ENCODE measurements at places on chromosomes 1 and 21. TPM values are rescaled to one million over a fixed set of nuclear protein-coding genes. Genes with fewer than 3 reads are reported as not detected.
A peak's percentile ranks its signal among the peaks of the same experiment; 100 is the strongest.

CXADR gene
- 19.4 TPM for total RNA-seq

GRCh38 chr1:40014253-40014706 lies 26.2 kb upstream of the CAP1 start:
- DNase-seq: no peak

- no peak for DNase-seq
These were observed 856.3 kb upstream of the B3GALT2 start for GRCh38 chr1:194042736-194043135.

ROR1 gene
- total RNA-seq: 6.7 TPM

DNA sequence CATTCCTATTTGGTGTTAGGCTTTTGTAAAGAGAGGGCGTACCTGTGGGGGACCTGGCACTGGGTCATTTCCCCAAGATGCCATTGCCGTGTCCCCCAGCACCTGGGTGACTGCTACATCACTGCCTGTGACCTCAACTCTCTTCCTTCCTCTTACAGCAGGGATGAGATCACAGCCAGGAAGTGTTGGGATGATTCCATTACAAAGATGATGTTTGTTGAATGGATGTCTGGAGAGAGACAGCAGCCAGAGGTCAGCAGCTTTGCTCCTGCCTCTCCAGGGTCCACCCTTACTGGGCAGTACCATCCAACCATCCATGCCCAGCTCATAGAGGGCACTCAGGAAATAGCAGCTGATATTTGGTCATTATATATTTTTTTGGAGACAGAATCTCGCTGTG lies 35.1 kb downstream of the TMEM51 start:
- DNase-seq: no peak

GRCh38 chr1:87642581-87643221 lies 314.0 kb downstream of the LMO4 start:
- no peak for DNase-seq

OR2AK2 gene
- total RNA-seq: not detected

- DNase-seq: no peak
These were observed 1.7 kb downstream of the WASF2 start for GRCh38 chr1:27487966-27488884.

DNA sequence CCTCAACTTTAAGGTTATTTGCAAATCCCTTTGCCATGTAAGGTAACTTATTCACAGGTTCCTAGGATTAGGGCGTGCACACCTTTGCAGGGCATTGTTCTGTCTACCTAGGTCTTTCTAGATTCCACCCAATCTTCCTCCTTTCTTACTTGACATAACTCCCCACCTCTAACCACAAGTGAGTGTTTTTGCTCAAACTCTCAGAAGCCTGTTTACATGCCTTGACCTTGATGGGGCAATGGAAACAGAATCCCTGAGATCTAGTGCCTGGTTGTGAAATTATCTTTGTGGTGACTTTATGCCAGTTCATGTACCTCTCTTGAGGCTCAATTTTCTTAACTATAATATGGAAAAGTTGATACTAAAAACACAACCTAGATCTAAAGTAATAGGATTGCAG lies 296.6 kb downstream of the TTLL7 start:
- no peak for DNase-seq

KAZN gene
- 10.1 TPM for total RNA-seq

C1QTNF12 gene
- total RNA-seq: 0.69 TPM

GRCh38 chr1:17061486-17061885 lies 7.7 kb upstream of the SDHB start:
- DNase-seq: no peak

CFHR1 gene
- total RNA-seq: 0.49 TPM

DNA sequence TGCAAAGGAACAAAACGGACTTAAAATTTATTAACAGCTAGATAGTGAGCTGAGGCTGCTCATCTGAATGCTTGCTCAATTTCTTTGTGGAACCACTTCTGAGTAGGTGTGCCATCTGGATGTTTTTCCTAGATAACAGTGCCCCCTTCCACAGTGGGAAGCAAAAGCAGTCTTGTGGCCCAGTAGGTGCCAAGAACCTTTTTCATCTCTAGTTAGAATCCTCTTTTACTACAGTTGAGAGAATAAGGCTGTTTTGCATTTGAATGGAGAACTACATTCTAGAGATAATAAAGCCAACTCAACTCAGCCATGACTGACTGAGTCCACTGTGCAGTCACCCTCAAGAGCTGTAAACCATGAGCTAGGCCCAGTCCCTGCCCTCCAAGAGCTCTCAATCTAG lies 13.3 kb downstream of the F3 start:
- no peak for DNase-seq

- DNase-seq: no peak
These were observed 1.6 kb downstream of the PBX1 start for GRCh38 chr1:164560556-164560955.

- DNase-seq: no peak
These were observed 14.7 kb upstream of the SPOCD1 start for GRCh38 chr1:31830511-31830910.

CRB1 gene
- not detected for total RNA-seq

GRCh38 chr1:234520908-234521817 lies 42.2 kb upstream of the TARBP1 start:
- no peak for DNase-seq

CYP4Z1 gene
- not detected for total RNA-seq

ZNF684 gene
- 4.3 TPM for total RNA-seq

GRCh38 chr1:66831529-66832239 lies 30.6 kb upstream of the INSL5 start:
- DNase-seq: no peak

- DNase-seq: no peak
These were observed 63.5 kb upstream of the EDN2 start for GRCh38 chr1:41547781-41548560.

GRCh38 chr1:2930016-2930815 lies 91.1 kb upstream of the ACTRT2 start:
- DNase-seq: no peak

DNA sequence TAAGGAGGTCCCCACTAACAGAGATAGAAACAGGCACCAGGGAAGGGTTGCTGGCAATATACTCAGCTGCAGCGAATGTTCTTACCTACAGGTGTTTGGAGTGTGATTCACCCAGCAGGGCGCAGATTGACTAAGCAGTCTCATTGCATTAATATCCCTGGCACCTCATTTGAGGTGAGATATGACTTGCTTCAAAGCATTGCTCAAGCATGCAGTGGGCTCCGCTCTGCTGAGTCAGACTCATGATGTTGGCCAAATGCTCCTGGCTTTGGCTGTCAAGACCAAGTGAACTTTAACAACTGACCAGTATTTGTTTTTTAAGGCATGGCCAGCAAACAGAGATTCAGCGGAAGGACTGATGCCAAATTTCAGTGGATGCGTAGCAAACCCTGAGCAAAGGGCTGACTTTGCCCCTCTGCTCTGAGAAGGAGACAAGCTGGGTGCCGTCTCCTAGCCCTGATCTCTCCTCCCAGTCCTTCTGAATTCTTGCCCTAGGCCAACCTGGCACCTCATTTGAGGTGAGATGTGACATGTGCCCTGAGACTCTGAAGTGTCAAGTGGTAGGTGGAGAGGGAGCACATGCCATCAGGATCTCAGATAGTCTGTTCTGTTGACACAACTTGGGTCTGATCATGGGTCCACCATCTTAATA lies 187.1 kb upstream of the COA6 start:
- DNase-seq: no peak

- DNase-seq: peak; percentile 81
These were observed 95.9 kb downstream of the KCNJ15 start for GRCh38 chr21:38352536-38353219.

DNA sequence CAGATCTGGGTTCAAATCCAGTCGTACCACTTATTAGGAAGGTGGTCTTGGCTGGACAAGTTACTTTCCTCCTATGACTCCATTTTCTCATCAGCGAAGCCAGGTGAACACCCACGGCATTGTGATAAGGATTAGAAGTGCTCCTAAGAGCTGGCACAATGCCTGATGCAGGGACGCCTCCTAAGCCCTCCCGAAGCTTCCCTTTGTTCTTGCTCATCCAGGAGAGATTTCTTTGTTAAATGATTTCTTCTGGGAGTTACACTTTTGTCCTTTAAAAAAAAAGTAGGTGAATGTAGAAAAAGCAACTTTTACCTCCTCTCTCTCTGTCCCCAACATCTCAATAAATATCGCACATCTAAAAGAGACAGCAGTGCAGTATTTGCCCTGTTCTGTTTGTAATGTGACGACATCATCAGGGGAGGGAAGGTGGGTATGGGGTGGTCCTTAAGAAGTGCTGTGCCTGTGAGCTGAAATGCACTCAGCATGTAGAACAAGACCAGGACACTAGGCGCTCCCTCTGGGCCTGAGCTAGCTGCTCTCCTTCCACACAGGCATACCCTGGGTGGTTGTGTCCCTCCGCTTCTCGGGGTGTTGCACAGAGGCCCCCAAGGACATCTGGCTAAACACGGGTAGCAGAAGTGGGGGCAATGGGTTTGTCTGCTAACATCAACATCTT lies 43.9 kb downstream of the SUSD4 start:
- DNase-seq: no peak

GRCh38 chr1:233722212-233722979 lies 108.5 kb downstream of the KCNK1 start:
- no peak for DNase-seq

PLEKHA6 gene
- 3.7 TPM for total RNA-seq

All from endothelial cell (in vitro differentiated cells).